ENCODE measurements at places on chromosomes 2 and 18. TPM values are rescaled to one million over a fixed set of nuclear protein-coding genes. Genes with fewer than 3 reads are reported as not detected.

Gene B3GNT2
- 35.0 TPM for total RNA-seq

Gene ESPNL
- total RNA-seq, result 2.7 TPM

Gene ITGA4
- total RNA-seq, result 23.5 TPM

Gene LOXHD1
- total RNA-seq, result 0.25 TPM

Gene CRYGA
- total RNA-seq, result not detected

Gene ANKRD39
- 10.8 TPM for total RNA-seq

Gene COX7A2L
- total RNA-seq, result 90.2 TPM

Gene SPEG
- 26.6 TPM for total RNA-seq

Gene FZD7
- 14.0 TPM for total RNA-seq

Gene SPIRE1
- 35.1 TPM for total RNA-seq

Gene FTCDNL1
- total RNA-seq, result 3.4 TPM

Gene GULP1
- total RNA-seq, result 34.4 TPM

Gene KYNU
- total RNA-seq, result 6.4 TPM

Gene PLGLB2
- not detected for total RNA-seq

All from kidney (tissue), 22 donors.